ENCODE measurements at places on chromosomes 13 and 19.
A peak's percentile ranks its signal among the peaks of the same experiment; 100 is the strongest.

- no peak for DNase-seq
- H3K27me3 ChIP-seq, result no peaks in the 10 kb centered on the region
- H3K27ac ChIP-seq, result no peak overlapping the region
- H3K4me1 ChIP-seq, result no peaks in the 10 kb centered on the region
- no peak overlapping the region for H3K4me3 ChIP-seq
Measured at GRCh38 chr13:80096383-80096782, 244.5 kb downstream of the SPRY2 start.

DNA sequence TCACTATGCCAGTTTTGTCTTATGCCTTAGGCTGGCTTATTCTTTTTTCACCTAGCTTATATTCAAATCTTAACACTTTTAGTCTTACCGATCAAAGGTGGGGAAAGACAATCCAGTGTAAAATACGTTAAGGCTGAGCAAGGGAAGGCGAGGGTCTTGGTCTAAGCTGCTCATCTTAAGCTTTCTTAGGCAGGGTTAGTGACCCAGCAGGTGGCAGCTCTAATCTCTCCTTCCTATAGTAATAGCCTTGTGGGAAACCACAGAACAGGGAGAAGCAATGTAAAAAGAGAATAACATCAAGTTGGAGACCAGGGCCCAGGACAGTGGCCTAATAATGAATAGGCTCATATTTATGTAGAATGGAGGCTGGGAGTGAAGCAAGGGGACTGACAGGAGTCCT lies 45.9 kb downstream of the COG3 start:
- no peaks in the 10 kb centered on the region for H3K27me3 ChIP-seq
- peaks cover 70% of the 10 kb centered on the region for H3K36me3 ChIP-seq
- no peaks in the 10 kb centered on the region for H3K4me1 ChIP-seq
- no peak for DNase-seq

DNA sequence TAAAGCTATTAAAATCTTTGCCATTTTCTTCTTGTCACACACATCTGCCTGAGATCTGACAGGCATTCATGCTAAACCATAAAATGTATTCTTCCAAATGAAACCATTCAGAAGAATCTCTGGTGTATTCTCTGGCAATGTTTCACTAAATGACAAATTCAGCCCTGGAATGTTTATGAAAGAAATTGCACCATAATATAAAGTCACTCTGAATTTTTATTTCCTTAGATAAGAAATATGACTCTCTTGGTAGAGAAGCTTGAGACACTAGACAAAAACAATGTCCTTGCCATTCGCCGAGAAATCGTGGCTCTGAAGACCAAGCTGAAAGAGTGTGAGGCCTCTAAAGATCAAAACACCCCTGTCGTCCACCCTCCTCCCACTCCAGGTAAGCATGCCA lies 14.3 kb downstream of the OLFM4 start:
- H3K4me3 ChIP-seq, result no peak overlapping the region
- DNase-seq, result no peak
- H3K4me1 ChIP-seq, result no peaks in the 10 kb centered on the region

GRCh38 chr13:98267080-98267912 lies 90.2 kb upstream of the RNF113B start:
- H3K4me1 ChIP-seq, result no peaks in the 10 kb centered on the region
- no peaks in the 10 kb centered on the region for H3K36me3 ChIP-seq
- DNase-seq, result no peak
- H3K27me3 ChIP-seq, result peaks cover 9% of the 10 kb centered on the region
- H3K4me3 ChIP-seq, result no peak overlapping the region

DNA sequence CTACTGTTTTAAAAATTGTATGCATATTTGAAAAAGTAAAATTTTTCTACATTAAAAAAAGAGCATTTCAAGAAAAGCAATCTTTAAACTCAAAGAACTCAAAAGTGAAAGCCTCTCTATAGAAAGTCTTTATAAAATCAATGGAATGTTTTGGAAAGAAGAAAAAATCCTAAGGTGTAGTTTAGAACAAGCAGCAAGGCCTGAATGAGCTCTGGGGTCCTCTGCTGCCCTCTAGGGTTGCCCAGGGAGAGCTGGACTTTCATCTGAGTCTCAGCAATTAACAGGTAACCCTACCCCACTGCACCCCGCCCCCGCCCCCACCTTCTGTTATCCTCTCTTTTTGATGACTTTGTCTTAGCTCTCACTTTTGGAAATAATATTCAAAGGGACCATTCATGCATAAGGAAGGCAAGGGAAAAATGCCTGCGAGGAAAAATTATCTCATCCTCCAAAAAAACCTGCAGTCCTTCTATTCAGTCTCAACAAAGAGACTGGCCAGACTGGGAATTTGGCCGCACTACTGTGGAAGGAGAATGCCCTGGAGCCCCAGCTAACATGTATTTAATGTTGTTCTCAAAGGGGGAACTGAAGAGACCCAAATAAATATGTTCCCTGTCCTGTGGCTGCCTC lies 24.1 kb downstream of the SLC25A30 start:
- no peak overlapping the region for H3K4me3 ChIP-seq
- peak; percentile 43 for DNase-seq
- H3K4me1 ChIP-seq, result no peaks in the 10 kb centered on the region
- H3K27ac ChIP-seq, result no peak overlapping the region
- no peaks in the 10 kb centered on the region for H3K27me3 ChIP-seq

DNA sequence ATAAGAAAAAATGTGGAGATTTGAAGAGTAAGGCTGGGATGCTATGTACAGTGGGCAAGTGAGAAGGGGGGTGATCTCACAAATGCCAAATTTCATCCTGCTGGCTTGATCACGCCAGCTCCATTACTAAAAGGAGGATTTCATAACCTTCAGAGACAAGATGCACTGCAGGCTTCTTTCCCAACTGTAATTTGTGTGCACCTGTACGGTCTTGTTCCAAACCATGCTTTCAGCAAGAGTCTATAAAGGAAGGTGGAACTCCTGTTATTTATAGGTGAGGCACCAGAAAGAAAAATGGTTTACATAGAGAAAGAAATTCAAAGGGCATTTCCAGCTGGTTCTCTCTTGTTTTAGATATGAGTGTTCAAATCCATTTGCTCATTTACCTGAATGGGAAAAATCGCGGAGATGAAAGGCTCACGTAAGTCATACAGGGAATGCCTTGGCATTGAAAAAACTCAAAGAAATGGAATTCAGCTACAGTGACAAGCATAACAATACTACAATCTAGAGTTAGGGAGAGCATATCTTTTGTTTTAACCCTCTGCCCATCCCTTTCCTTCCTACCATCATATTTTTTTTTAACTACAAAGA lies 13.3 kb downstream of the EFNB2 start:
- no peaks in the 10 kb centered on the region for H3K27me3 ChIP-seq
- no peak overlapping the region for H3K27ac ChIP-seq
- no peaks in the 10 kb centered on the region for H3K4me1 ChIP-seq
- H3K36me3 ChIP-seq, result no peaks in the 10 kb centered on the region

DNA sequence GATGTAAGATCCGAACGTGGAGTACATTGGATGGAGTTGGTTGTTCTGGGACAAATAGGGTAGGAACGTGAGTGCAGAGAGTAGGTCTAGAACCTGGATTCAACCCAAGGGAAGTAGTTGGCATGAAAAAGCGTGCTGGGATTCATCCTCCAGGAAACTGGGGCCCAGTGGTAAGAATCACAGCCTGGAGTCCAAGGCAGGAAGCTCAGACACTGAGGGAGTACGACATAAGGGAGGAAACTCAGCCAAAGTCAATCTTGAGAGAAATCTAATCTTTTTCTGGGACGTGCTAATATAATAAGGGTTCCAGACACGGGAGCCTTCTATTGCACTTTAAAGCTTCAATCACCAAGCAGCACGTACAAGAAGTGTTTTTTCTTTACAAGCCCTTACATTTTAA lies 46.4 kb downstream of the DLEU7 start:
- no peaks in the 10 kb centered on the region for H3K36me3 ChIP-seq
- peaks cover 36% of the 10 kb centered on the region for H3K4me1 ChIP-seq
- H3K27me3 ChIP-seq, result no peaks in the 10 kb centered on the region
- no peak overlapping the region for H3K4me3 ChIP-seq

DNA sequence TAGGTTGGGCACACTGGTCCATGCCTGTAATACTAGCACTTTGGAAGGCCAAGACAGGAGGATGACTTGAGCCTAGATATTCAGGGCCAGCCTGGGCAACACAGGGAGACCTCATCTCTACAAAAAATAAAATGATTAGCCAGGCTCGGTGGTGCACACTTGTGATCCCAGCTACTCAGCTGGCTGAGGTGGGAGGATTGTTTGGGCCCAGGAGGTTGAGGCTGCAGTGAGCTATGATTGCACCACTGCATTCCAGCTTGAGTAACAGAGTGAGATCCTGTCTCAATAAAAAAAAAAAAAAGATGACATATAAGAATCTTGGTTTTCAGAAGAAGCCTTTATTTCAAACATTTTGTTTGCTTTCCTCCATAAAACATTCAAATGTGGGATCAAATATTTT lies 178.0 kb downstream of the LIG4 start:
- no peak overlapping the region for H3K4me3 ChIP-seq
- H3K27me3 ChIP-seq, result no peaks in the 10 kb centered on the region
- H3K27ac ChIP-seq, result no peak overlapping the region
- no peaks in the 10 kb centered on the region for H3K4me1 ChIP-seq

DNA sequence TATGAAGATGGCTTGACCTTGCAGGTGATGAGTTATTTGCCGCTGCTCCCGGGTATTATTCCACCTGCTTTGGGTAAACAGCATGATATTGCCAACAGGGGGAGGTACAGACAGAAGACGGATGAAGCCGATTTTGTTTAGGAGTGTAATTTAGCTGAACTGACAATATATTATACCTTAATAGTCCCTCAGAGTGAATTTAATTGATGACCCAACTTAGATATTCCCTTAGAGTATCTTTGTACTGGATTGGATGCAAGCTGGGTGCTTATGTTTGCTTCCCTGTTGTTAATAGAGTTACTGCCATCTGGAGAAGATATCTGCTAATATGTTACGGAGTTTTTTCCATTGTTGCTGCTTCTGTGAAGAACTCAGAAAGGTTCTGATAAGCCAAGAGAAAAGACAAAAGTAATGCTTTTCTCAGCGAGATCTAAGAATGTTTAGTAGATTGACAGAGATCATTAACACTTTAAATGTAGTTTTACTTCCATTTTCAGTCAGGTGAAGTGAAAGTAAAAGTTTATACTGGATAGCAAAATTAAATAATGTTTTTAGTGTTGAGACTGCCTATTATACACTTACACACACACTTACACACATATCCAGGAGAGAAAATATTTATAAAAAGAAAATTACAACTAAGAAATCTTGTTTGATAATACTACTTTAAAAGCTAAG lies 2220.8 kb upstream of the PCDH20 start:
- no peaks in the 10 kb centered on the region for H3K36me3 ChIP-seq
- no peaks in the 10 kb centered on the region for H3K27me3 ChIP-seq
- peaks cover 20% of the 10 kb centered on the region for H3K4me1 ChIP-seq
- H3K4me3 ChIP-seq, result peak overlapping the region; percentile 1
- peak; percentile 7 for DNase-seq

DNA sequence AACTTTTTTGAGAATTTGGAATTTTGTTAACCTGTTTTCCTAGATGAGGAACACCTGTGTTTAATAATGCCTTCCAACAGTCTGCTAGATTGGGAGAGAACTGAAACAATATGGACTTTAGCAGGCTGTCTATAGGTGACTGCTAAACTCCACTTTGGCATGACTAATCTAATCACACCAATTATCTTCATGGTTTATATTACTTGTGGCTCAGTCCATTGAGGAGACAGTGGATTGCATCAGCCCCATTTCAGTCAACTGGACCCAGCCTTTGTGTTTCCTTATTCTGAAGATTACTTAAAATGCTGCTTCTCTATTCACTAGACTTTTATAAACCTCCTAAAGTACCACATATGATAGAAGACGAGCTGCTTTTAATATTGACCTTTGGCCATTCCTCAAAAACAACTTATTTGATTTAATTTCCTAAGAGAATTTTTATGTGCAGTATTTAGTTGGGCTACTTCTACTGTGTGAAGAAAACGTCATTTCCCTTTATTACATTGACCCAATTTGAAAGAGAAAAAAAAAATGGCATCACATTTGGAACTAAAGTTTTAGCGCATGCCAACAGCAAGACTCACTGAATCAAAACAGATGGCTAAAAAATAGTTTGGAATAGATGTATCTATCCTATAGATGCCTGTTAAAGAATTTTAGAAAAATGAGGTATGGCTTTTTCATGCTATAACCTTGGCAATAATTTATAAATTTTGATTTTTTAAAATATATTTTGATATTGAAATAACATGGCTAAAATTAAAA lies 295.8 kb downstream of the NDFIP2 start:
- H3K27ac ChIP-seq, result no peak overlapping the region
- peaks cover 13% of the 10 kb centered on the region for H3K27me3 ChIP-seq
- no peak for DNase-seq
- no peaks in the 10 kb centered on the region for H3K36me3 ChIP-seq
- no peak overlapping the region for H3K4me3 ChIP-seq

- no peak overlapping the region for H3K27ac ChIP-seq
- H3K36me3 ChIP-seq, result no peaks in the 10 kb centered on the region
- H3K27me3 ChIP-seq, result no peaks in the 10 kb centered on the region
- no peak for DNase-seq
- H3K4me1 ChIP-seq, result no peaks in the 10 kb centered on the region
Measured at GRCh38 chr13:79786176-79786575, 305.2 kb downstream of the NDFIP2 start.

- H3K4me1 ChIP-seq, result no peaks in the 10 kb centered on the region
- H3K27ac ChIP-seq, result 0 out of 2 replicates have a peak overlapping the region, but pooled peaks have one; percentile 32
- H3K4me3 ChIP-seq, result no peak overlapping the region
- no peak for DNase-seq
Measured at GRCh38 chr19:5050067-5050656, 81.2 kb downstream of the KDM4B start.

DNA sequence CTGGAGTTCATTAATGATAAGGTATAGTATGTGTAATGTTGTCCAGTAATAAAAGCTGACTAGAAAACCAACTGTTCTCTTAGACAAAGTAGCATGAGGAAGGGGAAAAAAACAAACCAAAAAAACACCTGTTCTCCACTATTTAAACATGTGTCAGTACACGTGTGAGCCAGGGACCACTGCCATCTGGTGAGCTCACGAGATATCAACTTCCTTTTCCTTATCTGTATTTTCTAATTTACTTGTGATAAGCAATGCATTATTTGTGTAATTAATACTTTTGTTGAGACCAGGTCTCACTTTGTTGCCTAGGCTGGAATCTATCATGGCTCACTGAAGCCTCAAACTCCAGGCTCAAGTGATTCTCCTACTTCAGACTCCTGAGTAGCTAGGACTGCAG lies 4.3 kb upstream of the SIX5 start:
- H3K4me1 ChIP-seq, result peaks cover 17% of the 10 kb centered on the region
- no peaks in the 10 kb centered on the region for H3K27me3 ChIP-seq
- no peak overlapping the region for H3K27ac ChIP-seq
- DNase-seq, result no peak
- no peak overlapping the region for H3K4me3 ChIP-seq
- H3K36me3 ChIP-seq, result peaks cover 21% of the 10 kb centered on the region

DNA sequence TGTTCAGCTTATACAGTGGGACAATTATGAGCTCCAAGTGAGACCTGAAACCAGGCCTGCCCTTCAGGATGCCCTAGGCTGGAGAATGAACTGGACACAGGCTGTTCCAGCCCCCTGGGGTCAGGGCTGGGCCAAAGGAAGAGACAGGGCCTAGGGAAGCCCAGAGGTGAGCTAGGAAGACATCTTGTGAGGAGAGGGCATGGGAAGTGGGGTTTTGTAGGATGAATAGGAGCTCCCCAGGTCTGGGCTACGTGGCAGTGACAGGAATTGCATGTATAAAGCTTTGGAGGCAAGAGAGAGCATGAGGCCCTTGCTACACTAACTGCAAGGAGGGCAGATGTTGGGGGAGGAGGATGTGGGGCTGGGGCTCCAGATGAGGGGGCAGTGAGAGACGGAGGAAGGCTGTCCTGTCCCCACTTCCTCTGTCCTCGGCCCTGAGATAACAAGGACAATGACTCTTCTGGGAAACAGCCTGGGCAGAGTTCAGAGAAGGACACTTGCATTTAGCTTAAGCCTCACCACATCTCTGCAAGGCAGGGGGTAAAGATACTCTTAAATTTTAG lies 1.5 kb upstream of the TBXA2R start:
- no peaks in the 10 kb centered on the region for H3K27me3 ChIP-seq
- no peaks in the 10 kb centered on the region for H3K4me1 ChIP-seq
- H3K4me3 ChIP-seq, result no peak overlapping the region
- H3K27ac ChIP-seq, result no peak overlapping the region
- DNase-seq, result no peak
- H3K36me3 ChIP-seq, result peaks cover 24% of the 10 kb centered on the region
